ENCODE measurements at places on chromosomes 2 and 18. TPM values are rescaled to one million over a fixed set of nuclear protein-coding genes. Genes with fewer than 3 reads are reported as not detected.

Gene LHCGR
- total RNA-seq, result not detected

Gene PSME4
- 52.0 TPM for total RNA-seq

Gene WDPCP
- total RNA-seq, result 5.5 TPM

GRCh38 chr18:36829362-36830157 is 633 bp downstream of the KIAA1328 start:
- no peaks in the 10 kb centered on the region for H3K27me3 ChIP-seq
- H3K27ac ChIP-seq, result peak overlapping the region; percentile 78
- H3K4me1 ChIP-seq, result peaks cover 40% of the 10 kb centered on the region
- peaks cover 15% of the 10 kb centered on the region for H3K36me3 ChIP-seq
- H3K4me3 ChIP-seq, result peak overlapping the region; percentile 88

Gene GKN2
- total RNA-seq, result not detected

DNA sequence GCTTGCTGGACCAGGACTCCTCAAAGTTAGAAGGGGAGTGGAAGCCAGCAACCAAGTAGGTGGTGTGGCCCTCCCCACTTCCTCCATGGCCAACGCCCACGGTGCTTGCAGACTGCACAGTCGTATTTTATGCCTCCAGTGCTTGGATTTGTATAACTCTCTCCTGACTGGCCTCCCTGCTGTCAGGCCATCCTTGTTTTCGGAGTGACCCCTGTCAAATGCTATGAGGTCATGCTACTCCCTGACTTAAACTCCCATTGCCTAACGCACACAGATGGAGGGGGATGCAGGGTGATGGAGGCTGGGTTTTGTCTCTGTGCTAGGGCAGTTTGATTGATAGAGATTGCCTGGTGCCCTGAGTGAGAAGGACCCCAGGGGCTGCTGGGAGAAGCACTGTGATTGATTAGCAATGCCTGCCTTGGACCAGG is 36.1 kb downstream of the GLI2 start:
- H3K27ac ChIP-seq, result no peak overlapping the region
- no peaks in the 10 kb centered on the region for H3K27me3 ChIP-seq
- no peak overlapping the region for H3K4me3 ChIP-seq
- DNase-seq, result no peak
- no peaks in the 10 kb centered on the region for H3K36me3 ChIP-seq

- no peaks in the 10 kb centered on the region for H3K36me3 ChIP-seq
- no peaks in the 10 kb centered on the region for H3K27me3 ChIP-seq
- no peak for DNase-seq
Observed at GRCh38 chr18:41263956-41264355, 691.1 kb upstream of the PIK3C3 start.

Gene DSC1
- total RNA-seq, result not detected

All from activated T-helper 2 cell treated with anti-CD3 and anti-CD28 coated beads, Interferon-gamma antibody, Interleukin-2, Interleukin-4, amounts not matched to agents 10 μg/mL and 5 μg/mL and 100 μg/mL, durations not matched to agents 14 hours and 24 hours and 36 hours (primary cell).